Neuronal stem cell (in vitro differentiated cells): ENCODE measurements at places on chromosomes 2 and 18.

DNA sequence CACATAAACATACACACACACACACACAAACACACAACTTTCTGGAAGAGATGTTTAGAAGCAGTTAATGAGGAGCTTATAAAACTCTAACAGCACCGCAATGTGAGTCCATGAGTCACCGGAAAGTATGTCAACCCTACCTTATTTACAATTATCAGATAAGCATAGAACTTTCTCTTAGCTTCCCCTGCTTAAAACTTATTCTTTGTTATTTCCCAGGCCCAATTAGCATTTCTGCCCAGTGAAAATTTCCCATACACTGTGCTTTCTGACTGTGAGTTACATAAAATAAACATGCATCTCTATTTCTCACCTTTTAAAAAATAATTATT lies 737.6 kb downstream of the LRP1B start:
- DNase-seq = no peak

DNA sequence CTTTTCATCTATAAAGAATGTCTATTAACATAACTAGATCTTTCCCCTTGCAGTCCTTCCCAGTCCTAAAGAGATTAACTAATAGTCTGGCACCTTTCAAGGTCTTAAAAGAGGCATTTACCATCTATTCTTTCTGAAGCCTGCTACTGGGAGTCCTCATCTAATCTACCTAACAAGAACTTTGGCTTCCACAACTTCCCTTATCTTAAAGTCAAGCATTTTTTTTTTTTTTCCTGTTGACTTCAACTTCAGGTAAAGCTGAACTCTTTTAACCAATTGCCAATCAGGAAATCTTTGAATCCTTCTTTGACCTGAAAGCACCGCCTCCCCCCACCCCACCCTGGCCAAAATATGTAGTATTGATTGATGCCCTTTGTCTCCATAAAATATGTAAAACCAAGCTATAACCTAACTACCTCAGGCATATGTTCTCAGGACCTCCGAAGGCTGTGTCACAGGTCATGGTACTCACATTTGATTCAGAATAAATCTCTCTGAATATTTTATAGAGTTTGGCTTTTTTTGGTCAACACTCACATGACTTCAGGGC lies 168.6 kb downstream of the PTPRM start:
- no peak for DNase-seq

DNA sequence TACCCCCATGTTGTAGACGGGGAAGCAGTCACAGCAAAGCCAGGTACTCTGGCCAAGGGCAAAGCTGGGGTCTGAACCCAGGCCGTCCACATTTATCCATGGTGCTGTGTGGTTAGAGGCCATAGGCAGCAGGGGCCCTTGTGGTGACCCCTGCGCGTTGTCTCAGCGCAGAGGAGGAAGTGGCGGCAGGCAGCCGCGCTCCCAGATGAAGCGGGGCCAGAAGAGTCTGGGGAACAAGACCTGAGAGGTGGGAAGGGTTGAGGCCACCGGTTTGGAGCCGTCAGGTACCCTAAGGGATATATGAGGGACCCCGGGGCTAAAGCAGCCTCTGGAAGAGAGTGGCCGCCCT lies 770 bp downstream of the ZNF396 start:
- DNase-seq = no peak

DNA sequence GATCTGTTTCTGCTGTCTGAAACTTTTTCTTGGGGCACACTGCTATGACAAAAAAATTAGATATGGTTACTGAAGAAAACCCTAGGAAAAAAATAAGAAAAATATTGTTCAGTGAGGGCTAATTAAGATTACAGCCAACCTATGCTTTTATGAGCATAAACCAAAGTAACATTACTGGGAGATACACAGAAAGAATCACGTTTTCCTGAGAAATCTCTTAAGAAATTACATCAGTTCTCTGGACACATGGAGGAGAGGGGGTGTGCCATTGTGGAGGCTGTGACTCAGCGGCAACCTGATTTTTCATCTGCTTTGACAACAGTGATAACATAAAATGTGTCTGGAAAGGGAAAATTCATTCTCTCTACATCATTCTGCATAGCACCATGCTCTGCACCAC lies 13.4 kb upstream of the NMI start:
- DNase-seq = no peak

GRCh38 chr2:229089776-229090175 lies 181.3 kb downstream of the PID1 start:
- DNase-seq = no peak

- DNase-seq = no peak
These were observed 118.4 kb downstream of the SH3BP4 start for GRCh38 chr2:235070063-235070706.

GRCh38 chr2:191899410-191899809 lies 52.5 kb upstream of the CAVIN2 start:
- DNase-seq = no peak

DNA sequence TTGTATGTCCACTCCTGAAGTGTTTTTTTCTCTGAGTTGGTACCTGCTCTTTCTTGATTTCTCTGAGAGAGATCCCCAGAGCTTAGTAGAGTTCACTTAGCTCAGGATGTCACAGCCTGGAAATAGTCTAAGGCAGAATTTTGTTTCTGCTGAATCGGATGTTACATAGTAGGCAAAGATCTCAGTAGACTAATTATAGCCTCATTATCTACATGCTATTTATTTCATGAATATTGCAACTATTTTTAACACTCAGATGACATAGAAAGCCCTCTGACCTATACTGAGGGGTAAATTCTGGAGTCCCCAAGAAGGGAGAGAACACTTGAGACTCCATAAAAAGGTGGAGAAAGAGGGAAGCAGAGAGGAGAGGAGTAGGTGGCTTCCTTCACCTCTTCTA lies 160.2 kb downstream of the FHOD3 start:
- no peak for DNase-seq
